ENCODE measurements at places on chromosomes 1 and 21.

DNA sequence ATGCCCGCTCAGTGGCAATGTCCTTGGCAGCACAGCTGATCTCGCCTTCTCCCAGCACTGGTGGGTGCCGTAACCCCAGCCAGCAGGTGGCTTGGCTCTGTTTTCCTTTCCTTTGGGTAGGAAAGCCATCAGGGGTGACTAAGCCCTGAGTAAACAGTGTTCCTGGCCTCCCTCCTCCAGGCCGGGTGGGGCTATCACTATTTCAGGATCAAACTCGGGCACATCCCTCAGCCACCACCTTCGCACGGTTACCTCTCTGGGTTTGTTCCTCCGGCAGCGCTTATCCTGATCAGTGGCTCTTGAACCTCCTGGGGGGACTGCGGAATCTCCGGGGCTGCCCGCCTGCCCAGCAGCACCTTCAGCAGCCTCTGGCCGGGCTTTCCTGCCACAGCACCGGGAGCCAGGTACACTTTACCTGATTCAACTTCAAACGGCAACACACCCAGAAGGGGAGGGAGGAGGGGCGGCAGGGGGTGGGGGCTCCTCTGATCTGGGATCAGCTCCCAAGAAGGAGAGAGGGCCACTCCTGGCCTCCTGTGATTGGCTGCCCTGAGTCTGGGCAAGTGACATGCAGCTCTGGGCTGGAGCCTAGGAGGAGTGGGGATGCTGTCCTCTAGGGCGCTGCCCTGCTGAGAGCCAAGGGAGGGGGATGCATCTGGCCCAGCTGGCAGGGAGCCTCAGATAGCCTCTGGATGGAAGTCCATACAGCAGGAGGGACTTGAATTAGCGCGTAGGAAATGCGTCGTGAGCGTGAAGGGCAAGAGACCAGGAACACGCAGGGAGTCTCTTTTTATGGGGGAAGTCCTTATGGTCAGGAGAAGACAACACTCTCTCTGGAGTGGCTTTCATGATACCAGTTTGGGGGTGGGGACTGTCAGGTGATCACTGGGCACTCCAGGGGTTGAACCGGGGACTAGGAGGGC is at the start of gene ASCL5:
Gene ASCL5 (minus strand): TSS at position 353 of the 923 bp plus-strand sequence. CDS start 11,812 bp downstream, outside the sequence.
- peak; percentile 76 for DNase-seq

GRCh38 chr1:50796272-50796671 is 163.8 kb downstream of the FAF1 start:
- no peak for DNase-seq

DNA sequence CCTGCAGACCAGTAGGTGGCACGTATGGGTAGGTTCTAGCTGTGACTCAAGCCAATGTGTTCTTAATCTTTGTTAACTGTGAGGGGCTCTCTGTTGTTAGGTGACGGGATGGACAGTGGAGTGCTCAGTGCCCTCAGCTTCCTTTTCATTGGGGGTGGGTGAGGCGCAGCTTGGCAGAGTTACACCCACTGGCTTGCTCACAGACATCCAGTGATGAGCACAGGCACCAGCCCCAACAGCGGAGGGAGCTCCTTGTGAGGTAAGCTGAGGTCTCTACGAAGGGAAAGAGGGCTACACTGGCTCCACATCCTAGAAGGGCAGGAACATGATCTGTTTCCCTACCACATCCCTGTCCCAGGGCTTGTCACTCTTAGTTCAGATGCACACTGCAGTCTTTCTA is 871.3 kb downstream of the LRRIQ3 start:
- DNase-seq = no peak

DNA sequence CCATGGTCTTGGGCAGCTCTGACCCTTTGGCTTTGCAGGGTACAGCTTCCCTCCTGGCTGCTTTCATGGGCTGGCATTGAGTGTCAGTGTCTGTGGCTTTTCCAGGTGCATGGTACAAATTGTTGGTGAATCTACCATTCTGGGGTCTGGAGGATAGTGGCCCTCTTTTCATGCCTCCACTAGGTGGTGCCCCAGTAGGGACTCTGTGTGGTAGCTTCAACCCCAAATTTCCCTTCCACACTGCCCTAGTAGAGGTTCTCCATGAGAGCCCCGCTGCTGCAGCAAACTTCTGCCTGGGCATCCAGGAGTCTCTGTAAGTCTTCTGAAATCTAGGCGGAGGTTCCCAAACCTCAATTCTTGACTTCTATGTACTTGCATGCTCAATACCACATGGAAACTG is 494.5 kb upstream of the LRRC7 start:
- DNase-seq = no peak

- no peak for DNase-seq
Observed at GRCh38 chr1:171457412-171457811, 27.9 kb upstream of the PRRC2C start.

DNA sequence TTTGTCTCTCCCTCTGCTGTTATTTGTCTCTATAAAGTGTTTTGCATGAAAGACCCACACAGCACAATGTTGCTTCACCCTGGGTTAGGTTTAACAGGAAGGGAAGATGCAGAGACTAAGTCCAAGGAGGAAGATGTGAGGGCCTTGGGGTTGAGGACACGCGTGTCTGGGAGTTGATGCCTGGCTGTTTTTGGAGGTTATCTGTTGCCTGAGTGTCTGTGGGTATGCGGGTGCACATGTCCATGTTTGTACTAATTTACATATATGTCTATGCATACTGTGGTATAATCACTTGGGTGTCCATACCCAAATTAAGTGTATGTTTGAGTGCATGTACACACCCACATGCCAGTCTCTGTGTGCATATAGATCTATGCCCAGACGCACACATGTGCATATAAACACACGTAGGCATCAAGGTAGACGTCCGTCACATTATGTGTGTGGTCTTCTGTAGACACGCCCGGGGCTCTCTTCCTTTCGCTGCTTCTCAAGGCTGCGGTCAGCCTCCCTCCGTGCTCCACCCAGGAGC is 962 bp upstream of the MAN1C1 start:
- DNase-seq = no peak

DNA sequence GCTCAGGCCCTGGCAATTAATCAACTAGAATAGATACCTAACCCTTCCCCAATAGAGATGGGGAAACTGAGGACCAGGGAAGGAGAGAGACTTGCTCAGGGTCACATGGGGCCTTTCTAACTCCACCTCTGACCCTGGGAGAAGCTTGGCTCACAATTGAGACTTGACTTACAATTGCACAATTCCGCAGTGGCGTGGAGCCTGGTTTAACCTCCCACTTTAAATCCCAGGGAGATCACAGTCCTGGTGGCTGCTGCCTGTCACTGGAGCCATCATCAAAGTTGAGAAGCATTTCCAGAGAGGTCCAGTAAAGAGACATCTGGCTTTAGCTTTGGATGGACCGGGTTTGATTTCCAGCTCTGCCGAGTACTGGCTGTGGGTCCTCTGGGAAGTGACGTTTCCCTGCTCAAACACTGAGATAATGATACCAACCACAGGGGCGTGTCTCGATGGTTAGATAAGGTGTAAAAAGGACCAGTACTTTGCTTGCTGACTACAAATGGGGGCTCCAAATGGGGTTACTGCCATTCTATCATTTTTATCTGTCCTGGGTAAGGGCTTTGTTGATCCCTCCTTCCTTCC is 39.3 kb downstream of the TRIM62 start:
- no peak for DNase-seq

DNA sequence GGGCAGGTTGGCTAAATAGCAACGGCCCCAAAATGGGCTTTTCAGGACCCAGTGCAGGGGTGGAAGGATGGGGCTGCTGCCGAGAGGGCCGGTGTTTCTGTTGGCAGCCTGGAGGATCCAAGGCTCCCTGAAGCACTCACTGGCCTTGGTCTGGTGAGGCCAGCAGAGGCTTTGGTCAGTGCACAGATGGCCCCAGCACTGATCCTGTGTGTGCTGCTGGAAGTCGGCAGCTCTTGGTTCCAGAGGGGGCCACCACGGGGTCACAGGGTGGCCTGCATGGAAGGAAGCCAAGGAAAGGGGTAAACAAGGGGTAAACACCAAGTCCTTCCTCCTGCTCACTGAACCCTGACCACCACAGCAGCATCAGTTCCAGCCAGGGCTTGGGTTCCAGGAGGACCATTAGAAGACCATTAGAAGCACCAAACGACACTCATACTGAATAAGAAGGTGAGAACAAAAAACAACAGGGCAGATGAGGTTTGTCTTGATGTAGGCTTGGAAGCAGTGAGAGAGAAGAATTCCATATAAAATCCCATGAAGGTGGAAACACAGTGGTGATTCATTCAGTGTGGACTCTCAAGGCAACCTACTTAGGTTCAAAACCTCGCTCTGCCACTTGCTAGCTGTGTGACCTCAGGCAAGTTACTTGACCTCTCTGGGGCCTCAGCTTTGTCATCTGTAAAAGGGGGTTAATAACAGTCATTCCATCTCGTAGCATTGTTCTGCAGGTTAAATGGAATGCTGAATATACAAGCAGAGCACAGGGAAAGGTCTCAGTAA is 184.5 kb downstream of the RUNX1 start:
- no peak for DNase-seq

DNA sequence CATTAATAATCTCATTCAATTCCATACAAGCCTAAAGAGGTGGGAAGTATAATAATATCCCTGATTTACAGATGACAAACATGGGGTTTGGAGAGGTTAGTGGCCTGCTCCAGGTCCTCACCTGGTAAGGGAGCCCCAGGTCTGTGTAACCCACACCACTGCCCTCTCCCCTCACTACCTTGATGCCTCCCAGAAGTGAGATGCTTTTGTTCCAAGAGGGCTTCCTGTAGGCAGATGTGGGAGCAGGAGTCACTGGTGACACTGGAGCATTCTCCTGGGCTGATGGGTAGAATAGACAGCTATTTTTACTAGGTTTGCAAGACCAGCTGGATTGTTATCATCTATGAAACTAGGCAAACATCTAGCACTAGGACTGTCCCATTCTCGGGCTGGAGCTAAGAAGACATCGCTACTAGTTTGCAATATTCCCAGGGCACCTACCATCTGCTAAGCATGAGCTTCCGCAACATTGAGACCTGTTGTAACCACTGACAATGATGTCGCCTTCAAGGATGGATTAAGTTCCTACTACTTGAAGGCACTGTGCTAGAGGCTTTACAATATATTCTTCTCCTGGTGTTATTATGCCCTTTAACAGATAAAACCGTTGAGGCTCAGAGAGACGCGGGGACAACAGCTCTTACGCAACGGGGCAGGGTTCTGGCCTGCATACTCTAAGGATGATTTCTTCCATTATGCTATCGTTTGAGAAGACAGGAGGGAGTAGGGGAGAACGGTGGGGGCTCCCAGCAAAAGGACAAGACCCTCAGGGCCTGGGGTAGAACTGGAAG is 35.0 kb downstream of the BATF3 start:
- DNase-seq = peak; percentile 26

GRCh38 chr1:47325528-47325927 is 8.1 kb upstream of the CMPK1 start:
- no peak for DNase-seq

GRCh38 chr1:212161231-212161781 is 123.9 kb upstream of the PPP2R5A start:
- DNase-seq = no peak

- DNase-seq = no peak
Observed at GRCh38 chr1:93235261-93235660, 54.7 kb downstream of the CCDC18 start.

- DNase-seq = no peak
Observed at GRCh38 chr1:169115891-169116585, 9.5 kb downstream of the ATP1B1 start.

DNA sequence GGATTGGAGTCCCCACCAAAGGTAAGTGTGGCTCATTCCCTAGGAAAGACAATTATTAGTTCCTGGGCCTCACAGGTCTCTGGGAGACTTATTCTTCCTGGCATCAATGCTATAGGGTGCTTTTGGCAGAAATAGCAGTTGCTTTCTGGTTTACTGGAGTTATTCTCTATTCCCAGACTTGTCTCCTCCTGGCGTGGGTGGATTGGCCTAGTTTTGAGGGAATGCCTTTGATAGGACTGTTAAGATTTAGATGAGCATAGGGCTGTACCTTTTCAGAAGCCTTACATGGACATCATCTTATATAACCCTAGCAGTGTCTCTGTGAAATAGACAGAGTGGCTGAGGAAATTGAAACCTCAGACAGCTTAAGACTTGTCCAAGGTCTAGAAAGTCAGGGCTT is 9.0 kb downstream of the PFKFB2 start:
- peak; percentile 17 for DNase-seq

GRCh38 chr1:197600751-197601150 is 174.5 kb downstream of the DENND1B start:
- no peak for DNase-seq

- DNase-seq = no peak
Observed at GRCh38 chr1:2940178-2940577, 81.1 kb upstream of the ACTRT2 start.

- DNase-seq = no peak
Observed at GRCh38 chr1:103561643-103562395, 9.6 kb upstream of the AMY2B start.

GRCh38 chr1:65253800-65254319 is 55.5 kb upstream of the DNAJC6 start:
- no peak for DNase-seq

DNA sequence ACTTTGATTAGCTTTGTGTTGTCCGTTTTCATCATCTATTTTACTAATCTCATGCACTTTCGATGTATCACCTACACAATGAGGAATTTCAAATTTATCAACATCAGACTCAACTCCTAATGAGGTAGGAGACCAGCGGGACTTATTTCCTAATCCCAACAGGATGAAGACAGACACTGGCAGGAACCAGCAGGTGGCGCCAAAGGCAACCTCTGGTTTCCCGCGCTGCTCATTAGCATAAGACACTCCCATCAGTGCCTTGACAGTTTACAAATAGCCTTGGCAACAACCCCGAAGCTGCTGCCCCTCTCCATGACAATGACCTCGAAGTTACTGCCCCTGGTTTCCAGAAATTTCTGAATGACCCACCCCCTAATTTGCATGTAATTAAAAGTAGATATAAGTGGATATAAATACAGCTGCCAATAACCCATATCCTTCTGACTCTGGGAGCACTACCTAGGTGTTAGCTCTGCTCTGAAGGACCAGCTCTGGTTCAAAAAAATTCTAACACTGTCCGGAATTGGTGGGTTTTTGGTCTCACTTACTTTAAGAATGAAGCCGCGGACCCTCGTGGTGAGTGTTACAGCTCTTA is 974.8 kb downstream of the ADGRL2 start:
- DNase-seq = no peak

- peak; percentile 61 for DNase-seq
Observed at GRCh38 chr1:244918421-244919319, 54.3 kb upstream of the HNRNPU start.

- peak; percentile 73 for DNase-seq
Observed at GRCh38 chr1:46822248-46822826, 23.5 kb downstream of the CYP4B1 start.

DNA sequence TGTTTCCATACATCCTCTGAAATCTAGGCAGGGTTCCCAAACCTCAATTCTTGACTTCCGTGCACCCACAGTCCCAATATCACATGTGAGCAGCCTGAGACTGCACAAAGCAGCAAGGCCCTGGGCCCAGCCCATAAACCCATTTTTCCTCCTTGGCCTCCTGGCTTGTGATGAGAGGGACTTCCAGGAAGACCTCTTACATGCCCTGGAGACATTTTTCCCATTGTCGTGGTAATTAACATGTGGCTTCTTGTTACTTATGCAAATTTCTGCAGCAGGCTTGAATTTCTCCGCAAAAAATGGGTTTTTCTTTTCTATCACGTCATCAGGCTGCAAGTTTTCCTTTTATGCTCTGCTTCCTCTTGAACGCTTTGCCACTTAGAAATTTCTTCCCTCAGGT is 3.3 kb upstream of the PIGK start:
- DNase-seq = no peak
